ENCODE measurements at places on chromosomes 2 and 18.

DNA sequence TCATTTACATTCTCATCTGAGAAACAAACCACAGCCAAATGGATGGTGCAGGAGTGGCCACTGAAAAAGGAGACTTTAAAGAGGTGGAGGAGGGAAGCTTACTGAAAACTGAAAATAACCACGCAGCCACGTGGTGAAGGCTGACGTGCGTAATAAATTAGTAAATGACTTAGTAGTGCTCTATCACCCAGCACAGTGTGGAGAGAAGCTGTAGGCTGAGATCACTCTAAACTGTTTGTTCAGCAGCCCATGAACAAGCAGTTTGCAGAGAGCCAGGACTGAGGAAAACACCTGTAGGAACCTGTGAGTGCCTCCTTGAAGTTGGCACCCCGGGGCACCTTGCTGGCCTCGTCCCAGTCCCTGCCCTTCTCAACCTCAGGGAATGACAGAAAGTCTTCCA is 193.0 kb downstream of the TXNL1 start:
- no peak for DNase-seq

DNA sequence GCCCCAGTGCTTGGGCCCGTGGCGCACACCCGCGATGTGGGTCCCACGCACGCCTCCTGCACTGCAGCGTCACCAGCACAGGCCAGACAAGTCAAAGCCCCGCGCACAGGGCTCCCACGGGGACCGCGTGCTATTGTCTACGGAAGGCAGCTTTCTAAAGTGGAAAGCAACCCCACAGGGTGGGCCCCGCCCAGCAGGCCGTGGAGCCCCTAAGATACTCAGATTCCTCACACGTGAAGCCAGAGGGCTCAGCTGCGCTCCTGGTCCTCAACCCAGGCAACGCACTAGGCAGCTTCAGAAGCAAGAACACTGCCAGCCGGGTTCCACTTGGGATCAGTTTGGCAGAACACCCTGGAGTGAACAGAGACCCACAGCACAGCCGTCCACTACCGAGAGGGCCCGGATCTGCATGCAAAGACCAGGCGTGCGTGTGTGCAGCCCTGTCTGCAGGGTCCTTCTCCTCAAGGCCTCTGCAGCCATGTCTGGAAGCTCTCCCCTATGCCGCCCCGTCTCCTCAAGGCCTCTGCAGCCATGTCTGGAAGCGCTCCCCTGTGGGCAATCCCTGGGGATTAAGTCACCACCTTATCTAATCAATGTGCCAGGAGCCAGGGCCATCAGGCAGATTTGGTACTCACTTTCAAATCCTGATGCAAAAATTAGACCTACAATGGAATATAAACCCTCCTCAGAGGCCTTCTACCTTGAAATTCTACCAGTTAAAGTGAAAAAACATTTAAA is 231.3 kb downstream of the HDAC4 start:
- no peak for DNase-seq

DNA sequence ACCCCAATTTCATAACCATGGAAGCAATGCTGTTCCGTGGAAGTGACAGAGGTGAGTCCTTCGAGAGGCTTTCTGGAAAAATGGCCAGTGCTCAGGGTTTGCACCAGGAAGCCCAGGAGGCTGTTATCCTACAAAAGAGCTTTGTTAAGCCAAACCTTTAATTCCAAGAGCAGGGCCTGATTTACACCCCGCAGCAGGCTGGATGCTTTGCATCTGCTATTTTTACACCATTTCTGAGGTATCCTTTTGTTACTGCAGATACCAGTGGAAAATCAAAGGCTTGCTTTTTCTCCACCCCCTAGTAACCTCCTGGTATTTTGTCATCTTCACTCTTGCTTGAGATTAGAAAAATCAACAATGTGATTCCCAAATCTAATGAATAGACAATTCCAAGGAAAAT is 380.6 kb downstream of the SOX11 start:
- no peak for DNase-seq

GRCh38 chr2:135494503-135494902 is 36.5 kb downstream of the ZRANB3 start:
- no peak for DNase-seq

DNA sequence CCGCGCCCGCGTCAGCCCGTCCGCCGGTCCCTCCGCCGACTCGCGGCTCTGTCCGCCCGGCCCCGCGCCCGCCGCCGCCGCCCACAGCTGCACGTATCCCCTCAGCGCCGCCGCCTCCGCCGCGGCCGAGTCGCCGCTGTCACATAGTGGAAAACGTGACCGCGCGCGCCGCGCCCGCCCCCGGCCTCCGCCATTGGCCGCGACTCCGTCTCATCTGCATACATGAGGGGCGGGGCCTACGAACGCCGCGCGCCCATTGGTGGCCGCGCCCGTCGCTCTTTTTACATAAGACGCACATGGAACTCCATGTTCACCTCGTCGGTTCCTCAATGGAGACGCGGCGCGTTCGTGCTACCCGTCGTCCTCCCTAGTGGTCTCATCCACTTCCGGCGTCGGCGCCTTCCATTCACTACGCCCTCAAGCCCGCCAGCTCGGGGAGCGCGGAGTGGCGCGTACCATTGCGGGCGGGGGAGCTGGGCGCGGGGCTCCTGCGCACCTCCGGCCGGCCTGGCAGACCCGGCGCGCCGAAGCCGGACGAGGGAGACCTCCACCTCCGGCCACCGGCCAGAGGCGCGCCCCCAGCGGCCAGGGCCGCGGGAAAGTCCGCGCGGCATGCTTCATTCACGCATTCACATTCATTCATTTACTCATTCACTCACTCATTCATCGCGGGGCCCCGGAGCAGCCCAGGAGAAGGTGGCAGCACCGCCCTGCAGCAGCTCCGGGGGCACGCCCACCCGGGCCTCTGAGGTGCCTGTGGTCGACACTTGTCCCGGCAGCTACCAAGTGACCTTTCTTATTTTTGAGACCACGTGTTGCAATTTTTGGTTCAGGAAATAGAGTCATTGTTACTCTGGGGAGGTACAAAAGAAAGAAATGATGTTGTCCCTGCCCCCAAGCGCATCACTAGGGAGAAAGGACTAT is 502 bp upstream of the PER2 start:
- DNase-seq: peak; percentile 97

- no peak for DNase-seq
Measured at GRCh38 chr2:63124218-63124617, 73.6 kb downstream of the OTX1 start.

DNA sequence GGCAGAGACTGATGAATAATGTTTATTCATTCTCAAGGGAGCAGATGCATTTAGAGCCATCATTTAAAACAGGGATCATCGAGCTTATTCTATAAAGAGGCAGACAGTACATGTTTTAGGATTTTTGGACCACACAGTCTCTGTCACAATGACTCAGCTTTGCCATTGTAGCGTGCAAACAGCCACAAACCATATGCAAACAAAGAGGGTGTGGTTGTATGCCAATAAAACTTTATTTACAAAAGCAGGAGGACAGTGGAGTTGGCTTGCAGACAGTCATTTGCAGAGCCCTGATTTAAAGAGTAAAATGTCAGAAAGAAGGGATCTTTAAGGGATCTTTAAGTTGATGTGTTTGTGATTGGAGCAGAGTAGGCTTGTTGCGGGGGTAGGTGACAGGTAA is 51.5 kb downstream of the SMIM21 start:
- DNase-seq: no peak

DNA sequence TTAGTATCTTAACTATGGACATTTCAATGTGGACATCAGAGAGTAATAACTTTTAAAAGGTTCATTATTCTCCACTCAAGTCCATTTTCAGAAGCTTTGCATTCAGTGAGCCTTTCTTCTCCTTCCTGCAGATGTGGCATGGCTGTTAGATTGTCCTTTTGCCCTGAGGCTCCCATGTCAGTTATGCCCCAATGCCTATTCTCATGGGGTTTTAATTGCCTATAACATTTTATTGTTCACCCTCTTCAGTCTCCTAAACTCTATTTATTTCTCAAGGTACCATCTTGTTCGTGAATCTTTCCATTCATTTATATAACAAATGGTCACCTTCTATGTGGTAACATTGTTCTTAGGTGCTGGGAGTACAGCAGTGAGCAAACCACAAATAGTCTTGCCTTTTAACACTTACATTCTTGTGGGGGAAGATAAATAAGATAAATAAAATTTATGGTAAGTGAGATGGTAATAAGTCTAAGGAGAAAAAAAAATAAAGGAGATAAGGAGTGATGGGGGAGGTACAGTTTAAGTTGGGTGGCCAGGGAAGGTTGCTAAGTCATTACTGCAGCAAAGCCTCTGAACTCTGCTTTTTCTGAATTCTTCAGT is 277.9 kb upstream of the SIX3 start:
- DNase-seq: no peak

DNA sequence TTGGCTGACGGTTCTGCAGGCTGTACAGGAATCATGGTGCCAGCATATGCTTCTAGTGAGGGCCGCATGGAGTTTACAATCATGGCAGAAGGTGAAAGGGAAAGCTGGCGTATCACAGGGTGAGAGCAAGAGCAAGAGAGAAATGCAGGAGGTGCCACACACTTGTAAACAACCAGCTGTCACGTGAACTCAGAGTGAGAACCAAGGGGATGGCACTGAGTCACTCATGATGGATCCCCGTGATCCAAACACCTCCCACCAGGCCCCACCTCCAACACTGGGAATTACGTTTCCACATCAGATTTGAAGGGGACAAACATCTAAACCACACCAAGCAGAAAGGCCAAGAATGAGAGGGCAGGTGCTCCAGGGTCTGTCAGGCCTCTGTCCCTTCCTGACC is 185.0 kb upstream of the PID1 start:
- DNase-seq: no peak

DNA sequence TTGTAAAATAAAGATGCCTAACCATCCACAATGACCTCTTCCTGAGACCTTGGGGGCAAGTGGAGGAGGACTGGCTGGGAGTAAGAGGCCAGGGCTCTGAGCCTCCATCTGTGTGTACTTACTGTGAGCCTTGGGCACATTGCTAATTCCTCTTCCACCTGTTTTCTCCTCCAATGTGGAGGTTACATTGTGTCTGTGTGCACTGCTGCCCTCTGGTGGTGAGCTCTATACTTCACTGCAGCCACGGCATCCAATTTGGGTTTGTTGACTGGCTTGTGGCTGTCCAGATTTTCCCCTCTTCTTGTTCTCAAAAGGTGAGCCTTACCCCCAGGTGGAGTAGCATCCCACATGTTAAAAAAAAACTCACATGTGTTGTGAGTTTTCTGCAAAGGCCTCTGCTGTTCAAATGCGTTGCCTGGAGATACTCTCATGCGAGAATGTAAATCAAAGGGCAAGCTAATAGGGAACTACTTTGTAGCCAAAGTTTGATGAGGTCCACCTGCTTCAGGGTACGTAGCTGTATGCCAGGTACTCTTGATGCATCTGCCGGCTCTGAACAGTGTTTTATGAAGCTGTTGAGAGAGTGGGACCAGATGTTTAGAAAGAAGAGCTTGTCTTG is 80.8 kb downstream of the APOB start:
- DNase-seq: peak; percentile 61

GRCh38 chr2:30680121-30680520 is 127.1 kb downstream of the CAPN13 start:
- no peak for DNase-seq

DNA sequence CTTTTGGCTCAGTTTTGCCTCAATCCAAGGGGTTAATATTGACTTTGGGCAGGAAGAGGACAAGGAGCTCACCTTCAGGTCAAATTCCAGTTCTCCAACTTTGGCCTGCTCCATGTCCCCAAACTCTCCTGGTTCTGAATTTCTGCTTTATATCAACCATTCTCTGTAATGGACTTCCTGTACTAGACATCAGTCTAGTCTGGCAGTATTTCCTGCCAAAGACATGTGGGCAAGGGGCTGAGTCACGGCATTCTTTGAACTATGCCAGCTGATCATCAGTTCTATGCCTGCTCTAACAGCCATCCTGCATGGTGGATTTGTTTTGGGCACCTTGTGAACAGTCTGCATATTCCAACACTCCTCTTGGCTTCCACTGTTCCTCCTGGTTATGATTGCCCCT is 199.4 kb downstream of the ZEB2 start:
- peak; percentile 52 for DNase-seq

DNA sequence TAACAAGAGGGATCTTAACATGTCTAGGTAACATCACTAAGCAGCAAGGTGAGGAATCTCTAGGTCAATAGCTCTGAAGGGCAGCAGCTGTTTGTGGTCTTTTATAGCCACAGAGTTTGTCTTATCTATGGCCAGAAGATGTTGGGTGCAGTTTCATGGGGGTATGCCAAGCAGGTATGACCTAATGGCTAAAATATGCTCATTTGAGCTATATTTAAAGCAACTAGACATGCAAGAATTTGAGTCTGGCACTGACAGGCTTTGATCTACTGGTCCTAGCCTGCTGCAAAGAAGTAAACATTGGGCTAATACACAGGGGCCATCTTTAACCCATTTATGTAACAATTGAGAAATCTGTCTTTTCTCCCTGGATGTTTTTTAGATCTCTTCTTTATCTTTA is 13.9 kb upstream of the UGP2 start:
- no peak for DNase-seq

DNA sequence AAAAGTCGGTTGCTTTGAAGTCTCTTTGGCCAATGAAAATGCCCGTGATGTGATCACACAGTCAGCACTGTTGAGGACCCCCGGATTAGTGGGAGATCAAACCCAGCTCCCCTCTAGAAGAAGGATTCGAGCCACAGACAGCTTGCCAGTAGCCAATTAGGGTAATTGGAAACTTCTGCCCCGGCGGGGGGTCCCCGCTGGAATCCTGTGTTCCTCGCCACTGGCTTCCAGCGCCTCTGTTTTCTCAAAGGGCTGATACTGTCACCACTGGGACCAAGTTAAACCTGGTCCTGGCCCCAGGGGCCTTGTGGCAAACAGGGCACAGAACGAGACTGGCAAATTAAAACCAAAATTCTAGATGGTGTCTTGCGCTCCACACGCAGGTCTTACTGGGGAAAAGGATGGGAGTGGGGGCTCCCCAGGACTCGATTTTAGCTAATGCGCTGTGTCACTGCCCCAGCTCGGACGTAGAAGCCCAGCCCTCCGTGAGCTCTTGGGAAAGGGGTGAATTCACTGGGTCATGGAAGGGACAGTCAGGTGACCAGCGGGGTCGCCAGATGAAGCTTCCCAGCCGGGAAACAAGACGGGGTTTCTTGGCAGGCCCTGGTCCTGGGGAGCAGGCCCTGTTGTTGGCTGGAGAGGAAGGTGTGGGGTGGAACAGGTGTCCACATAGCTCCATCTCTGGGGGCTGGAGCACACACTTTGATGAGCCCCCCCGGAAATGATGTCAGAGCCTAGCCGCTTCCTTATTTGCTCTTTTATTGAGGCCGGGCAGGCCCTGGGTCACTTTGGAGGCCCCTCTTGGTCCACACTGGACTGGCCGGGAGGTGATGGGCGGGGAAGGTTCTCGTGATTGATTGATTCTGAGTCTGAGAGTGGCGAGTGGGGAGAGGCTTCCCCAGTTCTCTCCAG is 90.2 kb downstream of the SMAD7 start:
- no peak for DNase-seq

GRCh38 chr2:200329798-200330197 is 23.3 kb downstream of the SPATS2L start:
- DNase-seq: no peak

- DNase-seq: no peak
Measured at GRCh38 chr2:169073211-169073962, 4.0 kb downstream of the DHRS9 start.

GRCh38 chr18:45856531-45856930 is 31.1 kb downstream of the SIGLEC15 start:
- no peak for DNase-seq

Data from stimulated activated CD4-positive, alpha-beta T cell treated with anti-CD3 and anti-CD28 coated beads, Interleukin-1b, Interleukin-23, amount 100 ng/mL, for 48 hours (primary cell).